ENCODE measurements at places on chromosomes 7 and 10. TPM values are rescaled to one million over a fixed set of nuclear protein-coding genes. Genes with fewer than 3 reads are reported as not detected.

Gene AGMO
- polyA plus RNA-seq, result 0.19 TPM

DNA sequence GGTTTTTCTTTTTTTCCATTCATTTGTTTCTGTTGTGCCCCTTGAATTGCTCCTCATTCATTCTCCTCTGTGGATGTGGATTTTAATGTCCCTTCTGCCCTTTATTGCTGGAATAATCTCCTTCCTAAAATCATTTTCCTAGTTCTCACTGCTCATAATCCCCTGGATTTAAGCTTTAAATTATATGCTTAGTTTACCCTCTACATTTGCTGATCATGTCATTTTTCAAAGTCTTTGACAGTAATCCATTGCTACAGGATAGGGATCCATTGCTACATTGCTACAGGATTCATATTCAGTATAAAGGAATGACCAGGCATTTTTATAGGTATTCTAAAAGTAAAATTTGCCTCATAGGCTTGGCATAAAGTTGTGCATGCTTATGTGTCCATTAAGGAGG, 14.3 kb downstream of the ADAM22 start:
- no peak for DNase-seq
- H3K4me3 ChIP-seq, result no peak overlapping the region
- H3K27ac ChIP-seq, result no peak overlapping the region
- no peaks in the 10 kb centered on the region for H3K36me3 ChIP-seq

Gene EBLN1
- polyA plus RNA-seq, result not detected

DNA sequence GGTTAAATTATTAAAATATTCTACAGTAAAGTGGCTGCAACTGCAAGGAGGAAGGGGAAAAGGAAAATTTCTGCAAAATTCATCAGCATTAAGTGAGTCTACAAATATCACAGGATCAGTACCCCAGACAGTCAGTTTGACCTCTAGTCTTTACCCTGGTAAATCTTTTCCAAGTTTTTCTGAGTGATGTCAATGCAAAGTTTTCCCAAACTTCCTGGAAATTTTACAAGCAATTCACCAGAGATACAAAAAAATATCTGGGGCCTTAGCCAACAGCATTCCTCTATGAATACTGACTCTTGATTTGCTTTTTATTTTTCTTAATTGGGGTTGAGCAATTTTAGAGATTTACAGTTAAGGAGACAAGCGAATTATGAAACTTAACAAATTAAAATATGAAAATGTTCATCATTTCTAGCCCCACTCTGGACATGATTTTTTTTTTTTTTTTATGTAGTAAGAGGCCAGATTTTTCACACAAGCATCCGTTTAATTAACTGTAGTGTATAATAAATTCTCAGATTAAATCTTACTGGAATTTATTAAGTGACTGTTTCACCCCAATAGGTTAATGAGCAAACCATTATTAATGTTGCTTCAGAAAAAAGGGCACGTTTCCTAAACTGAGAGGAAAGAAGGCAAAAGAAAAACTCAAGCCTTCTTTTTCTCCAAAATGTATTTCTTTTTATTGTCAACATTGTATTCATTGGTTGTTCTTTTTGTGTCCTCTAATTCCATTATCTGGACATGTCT, 539.5 kb upstream of the FZD8 start:
- no peaks in the 10 kb centered on the region for H3K27me3 ChIP-seq
- no peaks in the 10 kb centered on the region for H3K4me1 ChIP-seq
- DNase-seq, result no peak
- H3K4me3 ChIP-seq, result no peak overlapping the region
- H3K27ac ChIP-seq, result peak overlapping the region; percentile 25

Gene HOGA1
- polyA plus RNA-seq, result 15.9 TPM

Measured in pancreas (tissue), 10 donors.